GM03348 (cell line): ENCODE measurements at places on chromosomes 2 and 18.
A peak's percentile ranks its signal among the peaks of the same experiment; 100 is the strongest.

DNA sequence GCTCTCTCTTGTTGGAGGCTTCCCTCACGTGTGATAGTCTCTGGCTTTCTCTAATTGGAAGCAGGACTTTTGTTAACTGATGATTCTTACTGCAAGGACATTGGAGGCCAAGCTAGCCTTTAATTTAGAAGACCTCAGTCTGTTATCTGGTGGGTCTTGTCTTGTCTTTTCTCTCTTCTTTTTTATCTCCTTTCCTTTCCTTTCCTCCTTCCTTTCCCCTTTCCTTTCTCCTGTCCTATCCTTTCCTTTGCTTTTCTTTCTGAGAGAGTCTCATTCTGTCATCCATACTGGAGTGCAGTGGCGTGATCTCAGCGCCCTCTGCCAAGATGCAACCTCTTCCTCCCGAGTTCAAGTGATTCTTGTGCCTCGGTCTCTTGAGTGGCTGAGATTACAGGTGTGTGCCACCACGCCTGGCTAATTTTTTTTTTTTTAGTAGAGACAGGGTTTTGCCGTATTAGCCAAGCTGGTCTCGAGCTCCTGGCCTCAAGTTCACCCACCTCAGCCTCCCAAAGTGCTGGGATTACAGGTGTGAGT, 18.1 kb downstream of the CCNYL1 start:
- no peak for DNase-seq

DNA sequence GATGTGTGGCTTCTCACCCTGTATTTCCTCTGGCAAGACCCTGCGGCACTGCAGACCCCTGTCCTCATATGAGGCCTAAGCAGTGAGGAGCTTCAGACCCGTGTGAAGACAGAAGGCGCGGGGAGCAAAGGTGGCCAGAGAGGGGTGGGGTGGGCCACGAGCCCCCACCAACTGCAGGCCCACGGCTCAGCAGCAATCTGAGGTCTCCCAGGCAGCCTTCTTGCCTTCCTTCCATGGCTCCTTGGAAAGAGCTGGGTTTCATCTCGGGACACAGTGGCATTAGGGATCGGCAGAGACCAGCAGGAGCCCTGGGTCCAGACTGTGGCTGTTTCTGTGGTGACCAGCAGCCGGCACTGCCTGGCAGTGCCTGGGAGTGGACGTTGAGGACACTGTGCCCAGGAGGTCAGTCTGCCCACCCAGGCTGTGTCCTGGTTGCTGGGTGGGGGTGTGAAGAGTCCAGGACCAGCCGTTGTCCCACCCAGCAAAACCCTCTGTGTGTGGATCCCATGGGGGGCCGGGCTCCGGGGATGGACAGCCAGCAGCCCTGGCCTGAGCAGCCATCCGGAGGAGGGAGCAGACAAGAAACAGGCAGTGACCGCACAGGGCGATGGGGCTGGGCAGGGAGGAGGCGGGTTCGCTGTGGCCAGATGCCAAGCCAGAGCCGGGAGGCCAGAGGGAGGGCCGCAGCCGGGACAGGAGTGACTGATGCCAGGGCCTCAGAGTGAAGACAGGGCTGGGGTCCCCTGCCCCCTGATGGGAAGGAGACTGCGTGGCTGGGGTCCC, 73.8 kb downstream of the RRM2 start:
- no peak for DNase-seq

DNA sequence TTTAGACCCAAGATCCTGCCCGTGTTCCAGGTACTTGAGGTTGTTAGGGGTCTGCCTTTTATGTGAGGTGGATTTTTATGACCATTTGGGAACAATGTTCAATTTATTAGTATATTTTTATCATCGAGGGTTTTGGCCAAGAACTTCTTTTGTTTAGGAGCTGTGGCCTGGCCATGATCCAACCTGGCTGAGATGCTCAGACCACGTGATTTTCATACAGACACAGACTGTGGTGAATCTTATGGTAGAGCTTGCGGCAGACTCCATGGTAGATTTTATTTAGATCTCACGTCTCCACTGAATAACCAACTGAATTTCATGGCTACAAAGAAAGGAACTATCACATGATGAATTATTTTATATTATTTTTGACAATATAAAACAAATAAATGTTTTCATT, 405.5 kb upstream of the VWC2L start:
- no peak for DNase-seq

- no peak for DNase-seq
These were observed 21.6 kb downstream of the LDLRAD4 start for GRCh38 chr18:13240060-13240725.

GRCh38 chr2:136517716-136518115, 247.6 kb upstream of the THSD7B start:
- DNase-seq: no peak

DNA sequence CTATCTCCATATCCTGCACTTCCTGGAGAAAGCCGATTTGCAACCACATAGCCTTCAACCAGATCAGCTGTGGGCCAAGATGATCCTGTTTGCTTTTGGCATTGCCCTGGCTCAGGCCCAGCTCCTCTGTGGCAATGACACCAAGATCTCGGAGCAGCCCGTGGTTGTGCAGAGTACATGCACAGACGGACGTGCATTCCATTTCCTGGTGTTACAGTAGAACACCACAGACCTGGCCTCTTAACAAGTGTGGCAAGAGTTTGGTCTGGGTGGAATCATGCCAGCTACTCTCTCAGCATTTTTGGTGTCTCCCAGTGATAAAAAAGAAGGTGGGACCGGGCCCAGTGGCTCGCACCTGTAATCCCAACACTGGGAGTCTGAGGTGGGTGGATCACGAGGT, 20.0 kb downstream of the MALT1 start:
- DNase-seq: no peak

GRCh38 chr18:14086458-14087231, 45.6 kb downstream of the ZNF519 start:
- peak; percentile 67 for DNase-seq

- peak; percentile 89 for DNase-seq
These were observed 349.8 kb downstream of the TNS1 start for GRCh38 chr2:217652761-217653639.

DNA sequence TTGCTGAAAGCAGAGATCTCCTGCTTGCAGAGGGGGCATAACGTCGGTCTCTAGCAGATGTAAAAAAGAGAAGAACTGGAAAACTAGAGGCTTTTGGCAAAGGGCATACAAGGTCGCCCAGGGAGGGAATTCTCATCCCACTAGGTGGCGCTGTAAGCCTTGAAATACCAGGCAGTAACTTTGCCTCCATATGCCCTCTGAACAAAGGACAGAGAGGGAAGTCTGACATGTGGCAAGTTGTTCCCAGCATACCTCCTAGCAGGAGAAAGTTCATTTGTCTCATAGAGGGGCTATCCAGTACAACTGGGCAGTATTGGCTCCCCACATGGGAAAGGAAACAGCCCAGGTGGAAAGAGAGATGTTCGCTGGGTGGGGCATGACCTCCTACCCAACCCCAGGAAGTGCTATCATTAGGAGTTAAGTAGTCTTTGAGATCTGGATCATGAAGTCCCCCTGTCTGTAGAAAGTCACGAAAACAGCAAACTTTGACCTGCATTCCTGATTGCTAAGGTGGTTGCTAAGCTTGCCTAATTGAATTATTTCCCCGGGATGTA, 39.9 kb downstream of the STK17B start:
- peak; percentile 24 for DNase-seq

- no peak for DNase-seq
These were observed 10.7 kb downstream of the C2orf80 start for GRCh38 chr2:208179028-208179609.

- no peak for DNase-seq
These were observed 303.6 kb downstream of the SLC8A1 start for GRCh38 chr2:40148334-40148733.

DNA sequence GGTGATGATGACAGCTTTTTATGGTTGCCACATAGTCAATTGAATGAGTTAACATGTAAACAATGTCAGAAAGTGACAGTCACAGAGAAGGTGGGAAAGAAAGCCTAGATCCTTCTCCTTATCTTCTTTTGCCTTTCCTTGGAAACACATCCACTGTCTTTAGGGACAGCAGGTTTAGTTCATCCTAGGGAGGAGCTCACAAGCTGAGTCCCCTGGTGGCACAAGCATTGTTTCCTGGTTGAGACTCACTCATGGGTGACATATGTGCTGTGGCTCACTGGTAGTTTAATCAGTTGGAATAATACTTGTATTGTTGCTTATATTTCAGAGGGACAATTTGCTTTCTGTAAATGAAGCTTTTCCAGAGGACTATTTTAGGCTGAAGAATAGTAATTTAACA, 598.5 kb downstream of the CNTNAP5 start:
- DNase-seq: no peak

GRCh38 chr2:138948070-138948539, 167.9 kb upstream of the NXPH2 start:
- DNase-seq: peak; percentile 19

DNA sequence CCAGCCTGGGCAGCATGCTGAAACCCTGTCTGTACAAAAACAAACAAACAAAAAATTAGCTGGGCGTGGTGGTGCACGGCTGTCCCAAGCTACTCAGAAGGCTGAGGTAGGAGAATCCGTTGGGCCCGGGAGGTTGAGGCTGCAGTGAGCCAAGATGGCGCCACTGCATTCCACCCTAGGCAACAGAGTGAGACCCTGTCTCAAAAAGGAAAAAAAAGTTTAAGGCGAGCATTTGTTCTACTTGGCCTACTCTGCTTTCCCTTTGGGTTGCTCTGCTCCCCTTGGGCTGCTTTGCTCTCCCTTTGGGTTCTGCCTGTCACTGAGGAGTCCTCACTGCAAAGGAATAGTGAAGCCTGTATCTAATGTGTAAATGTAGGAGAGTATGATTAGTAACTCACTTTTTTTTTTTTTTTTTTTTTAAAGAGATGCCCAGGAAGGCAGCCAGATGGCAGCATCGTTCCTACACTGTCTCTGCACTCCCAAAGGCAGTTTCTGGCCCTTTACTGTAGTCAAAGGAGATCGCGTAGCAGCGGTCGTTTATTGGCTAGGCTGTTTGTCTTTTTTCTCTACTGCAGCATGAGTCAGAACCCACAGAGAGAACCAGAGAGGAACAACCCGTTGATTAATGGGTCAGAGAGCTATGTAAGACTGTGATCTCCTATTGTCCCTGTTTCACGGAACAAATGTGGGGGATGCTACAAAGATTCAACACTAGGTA, 118.3 kb upstream of the CWC22 start:
- peak; percentile 87 for DNase-seq

- no peak for DNase-seq
These were observed 296.9 kb downstream of the ZNF521 start for GRCh38 chr18:25055076-25055475.

DNA sequence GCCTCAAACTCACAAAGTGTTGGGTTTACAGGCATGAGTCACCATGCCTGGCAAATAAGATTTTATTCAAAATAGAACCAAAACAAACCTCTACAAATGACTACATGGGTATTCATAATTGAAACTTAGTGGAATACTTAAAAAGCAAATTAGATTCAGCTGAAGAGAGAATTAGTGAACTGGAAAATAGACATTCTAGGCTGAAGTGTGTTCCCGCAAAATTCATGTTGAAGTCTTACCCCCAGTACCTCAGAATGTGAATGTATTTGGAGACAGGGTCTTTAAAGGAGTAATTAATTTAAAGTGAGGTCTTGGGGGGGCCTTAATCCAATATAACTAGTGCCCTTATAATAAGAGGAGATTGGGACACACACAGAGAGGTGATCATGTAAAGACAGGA, 88.5 kb upstream of the OTOS start:
- DNase-seq: no peak

DNA sequence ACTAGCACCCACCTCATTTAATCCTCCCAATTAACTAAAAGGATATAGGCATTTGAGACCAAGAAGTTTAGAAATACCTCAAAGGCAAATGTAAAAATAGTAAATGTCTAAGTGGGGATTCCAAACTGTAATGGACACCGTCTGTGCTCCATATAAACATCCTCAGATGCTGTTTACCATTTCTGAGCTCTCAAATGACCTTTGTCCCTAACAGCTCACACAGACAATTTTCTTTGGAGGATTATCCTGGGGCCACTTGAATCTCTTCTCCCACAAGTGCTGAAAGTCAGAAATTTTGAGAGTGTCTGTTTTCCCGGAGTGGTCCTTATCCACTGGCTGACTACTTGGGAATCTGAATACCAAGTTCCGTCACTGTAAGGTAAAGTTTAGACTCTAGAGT, 1418.9 kb downstream of the LRP1B start:
- DNase-seq: no peak

DNA sequence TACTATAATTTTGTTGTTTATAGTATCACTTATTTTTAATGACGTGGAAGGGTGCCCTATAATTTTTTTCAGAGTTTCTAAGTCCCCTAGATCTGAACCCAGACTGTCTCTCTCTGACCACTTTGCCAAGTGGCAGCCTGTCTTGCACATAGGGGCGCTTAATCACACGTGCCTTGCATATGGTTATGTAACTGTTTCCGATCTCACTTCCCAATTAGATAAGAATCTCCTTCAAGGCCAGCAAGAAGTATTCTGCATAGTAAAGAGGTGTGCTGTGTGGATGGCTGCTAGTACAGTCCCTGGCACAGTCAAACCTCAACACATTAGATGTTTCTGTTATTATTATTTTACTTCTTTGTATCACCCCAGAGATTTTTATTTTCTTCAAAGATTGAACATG, 197.8 kb upstream of the SIX2 start:
- DNase-seq: no peak

- no peak for DNase-seq
These were observed 242.8 kb downstream of the NEDD4L start for GRCh38 chr18:58286632-58287352.

DNA sequence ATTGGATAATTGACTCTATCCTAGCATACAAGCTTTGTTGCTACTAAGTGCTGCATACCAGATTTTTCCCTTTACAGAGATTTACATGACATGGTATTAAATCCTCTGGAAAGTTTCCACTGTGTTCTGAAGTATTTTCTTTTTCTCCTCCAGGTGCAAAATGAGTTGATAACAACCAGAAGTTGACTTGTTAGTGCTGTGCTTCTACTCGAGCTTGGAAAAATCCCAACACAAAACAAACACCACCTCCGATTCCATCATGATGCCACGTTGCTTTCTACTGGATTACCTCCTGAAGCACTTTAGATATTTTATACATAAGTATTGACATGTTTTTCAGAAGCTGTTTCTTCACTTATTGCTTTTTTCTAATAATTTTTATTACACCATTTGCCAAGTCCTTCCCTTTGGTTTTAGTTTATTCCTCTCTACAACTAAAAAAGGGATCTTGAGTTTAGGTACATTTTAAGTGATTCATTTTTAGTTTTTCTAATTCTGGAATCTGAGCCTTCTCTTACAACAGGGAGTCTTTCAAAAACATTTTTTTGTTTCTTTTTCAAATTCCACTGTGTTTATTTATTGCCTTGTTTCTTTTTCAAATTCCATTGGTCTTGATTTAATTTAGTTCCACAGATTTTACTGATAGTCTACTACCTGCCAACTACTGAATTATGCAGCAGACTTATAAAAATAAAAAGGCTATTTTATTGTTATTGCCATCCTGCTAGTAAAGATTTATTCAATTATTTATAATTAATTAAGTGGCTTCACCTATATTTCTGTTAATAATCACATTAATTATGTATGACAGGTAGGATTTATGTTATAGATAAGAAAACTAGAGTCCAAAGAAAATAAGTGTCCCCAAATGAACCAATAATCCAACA, 143.4 kb downstream of the PPP1R1C start:
- peak; percentile 14 for DNase-seq

- no peak for DNase-seq
These were observed 61.0 kb upstream of the TAF1B start for GRCh38 chr2:9782197-9782719.
